Spleen (tissue), 13 donors: ENCODE measurements at places on chromosomes 3 and 15.

- no peak for DNase-seq
- H3K4me3 ChIP-seq = no peak overlapping the region
- H3K27ac ChIP-seq = no peak overlapping the region
Observed at GRCh38 chr3:12024959-12025570, 20.9 kb downstream of the SYN2 start.

GRCh38 chr3:120841264-120841663 lies 66.7 kb upstream of the STXBP5L start:
- no peaks in the 10 kb centered on the region for H3K36me3 ChIP-seq
- H3K4me1 ChIP-seq = no peaks in the 10 kb centered on the region
- no peak overlapping the region for H3K4me3 ChIP-seq

GRCh38 chr3:3744826-3745225 lies 54.4 kb upstream of the LRRN1 start:
- no peak overlapping the region for H3K27ac ChIP-seq
- H3K36me3 ChIP-seq = no peaks in the 10 kb centered on the region
- no peak for DNase-seq
- no peaks in the 10 kb centered on the region for H3K27me3 ChIP-seq
- H3K4me3 ChIP-seq = no peak overlapping the region
- H3K4me1 ChIP-seq = no peaks in the 10 kb centered on the region

DNA sequence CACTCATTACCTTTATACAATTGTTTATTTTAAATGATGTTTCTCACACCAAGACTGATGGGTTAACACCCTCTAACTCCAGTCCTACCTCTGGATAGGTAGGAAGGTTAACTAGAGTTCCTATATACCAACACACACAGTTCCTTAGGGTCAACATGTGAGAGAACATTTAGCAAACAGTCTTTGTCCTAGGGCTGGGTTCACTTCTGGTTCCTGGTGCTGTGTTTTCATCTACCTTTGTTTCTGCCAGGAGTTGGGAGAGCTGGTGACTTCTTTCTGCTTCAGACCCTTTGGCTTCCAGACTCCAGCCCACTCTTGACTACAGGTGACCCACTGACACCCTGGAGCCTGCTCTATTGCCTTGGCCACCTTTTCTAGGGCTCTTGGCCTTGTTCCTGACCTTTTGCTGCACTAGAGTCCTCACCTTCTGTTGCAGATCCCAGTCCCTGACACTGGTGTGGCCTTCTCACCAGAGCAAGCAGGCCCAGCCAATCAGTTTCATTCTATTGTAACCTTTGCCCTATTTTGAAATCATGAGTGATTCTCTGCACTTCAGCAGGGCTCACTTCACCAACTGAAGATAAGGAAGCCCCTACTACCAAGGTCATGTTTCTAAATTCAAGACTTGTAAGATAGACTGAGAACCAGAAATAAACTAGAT lies 50.0 kb upstream of the SECISBP2L start:
- peaks cover 13% of the 10 kb centered on the region for H3K36me3 ChIP-seq
- DNase-seq = no peak
- H3K27ac ChIP-seq = no peak overlapping the region
- no peaks in the 10 kb centered on the region for H3K27me3 ChIP-seq
- no peaks in the 10 kb centered on the region for H3K4me1 ChIP-seq

- no peaks in the 10 kb centered on the region for H3K4me1 ChIP-seq
- peak overlapping the region; percentile 63 for H3K27ac ChIP-seq
- no peaks in the 10 kb centered on the region for H3K27me3 ChIP-seq
- no peaks in the 10 kb centered on the region for H3K36me3 ChIP-seq
Observed at GRCh38 chr3:111801693-111802092, 57.4 kb upstream of the PHLDB2 start.

DNA sequence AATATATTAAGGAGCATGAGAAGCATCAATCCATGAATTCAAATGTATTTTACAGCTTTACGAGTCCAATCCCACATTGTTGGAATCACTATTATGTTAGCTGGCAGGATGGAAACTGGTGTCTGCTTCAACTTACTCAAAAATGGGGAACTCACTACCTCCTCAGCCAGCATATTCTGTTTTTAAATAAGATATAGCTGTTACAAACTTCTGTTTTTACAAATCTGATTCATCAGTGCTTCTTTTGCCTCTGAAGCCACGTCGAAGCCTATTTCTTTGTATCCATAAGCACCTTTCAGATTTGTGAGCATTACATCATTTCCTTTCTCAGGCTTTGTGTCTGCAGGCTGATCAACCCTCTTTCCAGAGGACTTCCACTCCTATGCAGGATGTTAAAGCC lies 105.9 kb downstream of the TPRG1 start:
- H3K4me1 ChIP-seq = peaks cover 7% of the 10 kb centered on the region
- H3K27me3 ChIP-seq = no peaks in the 10 kb centered on the region
- H3K4me3 ChIP-seq = no peak overlapping the region
- DNase-seq = no peak
- H3K27ac ChIP-seq = no peak overlapping the region

GRCh38 chr15:74906067-74906449 lies 593 bp downstream of the FAM219B start:
- H3K27me3 ChIP-seq = no peaks in the 10 kb centered on the region
- peaks cover 61% of the 10 kb centered on the region for H3K4me1 ChIP-seq
- H3K4me3 ChIP-seq = peak overlapping the region; percentile 95
- H3K36me3 ChIP-seq = peaks cover 25% of the 10 kb centered on the region

DNA sequence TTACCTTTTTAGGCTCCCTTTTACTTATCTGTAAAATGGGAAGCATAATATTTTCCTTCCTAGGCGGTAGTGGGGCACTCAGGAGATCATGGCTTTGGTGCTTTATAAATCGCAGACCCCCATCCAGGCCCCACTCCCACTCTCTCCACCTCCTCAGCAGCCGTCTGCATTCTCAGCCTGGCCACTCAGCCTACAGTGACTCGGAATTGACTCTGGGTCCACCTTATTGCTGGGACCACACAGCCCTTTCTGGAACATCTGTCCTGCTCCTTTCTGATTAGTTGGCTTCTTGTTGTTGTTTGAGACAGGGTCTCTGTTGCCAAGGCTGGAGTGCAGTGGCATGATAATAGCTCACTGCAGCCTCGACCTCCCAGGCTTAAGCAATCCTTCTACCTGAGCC lies 76.5 kb downstream of the RPLP1 start:
- H3K4me3 ChIP-seq = no peak overlapping the region
- H3K27ac ChIP-seq = no peak overlapping the region
- no peaks in the 10 kb centered on the region for H3K4me1 ChIP-seq

DNA sequence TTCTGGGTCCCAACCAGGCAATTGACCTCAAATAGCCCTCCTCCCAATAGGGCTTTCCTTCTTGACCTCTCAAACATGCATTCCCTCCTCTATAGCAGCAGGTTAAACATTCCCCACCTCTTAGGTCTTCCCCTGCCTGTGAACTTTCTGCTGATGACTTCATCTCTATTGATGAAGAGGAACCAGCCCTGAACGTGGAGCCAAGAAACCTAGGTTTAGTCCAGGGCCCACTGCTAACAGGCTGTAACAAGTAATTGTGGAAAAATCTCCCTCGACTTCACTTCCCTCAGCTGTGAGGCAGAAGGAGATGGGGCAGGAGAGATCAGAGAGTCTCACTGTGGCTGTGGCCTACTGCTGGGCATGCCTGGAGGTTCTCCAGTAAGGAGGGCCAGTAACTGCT lies 24.7 kb downstream of the ILDR1 start:
- no peak for DNase-seq
- peaks cover 55% of the 10 kb centered on the region for H3K4me1 ChIP-seq
- no peaks in the 10 kb centered on the region for H3K36me3 ChIP-seq
- peak overlapping the region; percentile 75 for H3K27ac ChIP-seq
- no peaks in the 10 kb centered on the region for H3K27me3 ChIP-seq

- DNase-seq = no peak
- H3K27me3 ChIP-seq = no peaks in the 10 kb centered on the region
- H3K4me1 ChIP-seq = no peaks in the 10 kb centered on the region
- H3K27ac ChIP-seq = no peak overlapping the region
- peak overlapping the region; percentile 3 for H3K4me3 ChIP-seq
- H3K36me3 ChIP-seq = no peaks in the 10 kb centered on the region
Observed at GRCh38 chr3:116863822-116864589, 154.4 kb downstream of the TUSC7 start.

DNA sequence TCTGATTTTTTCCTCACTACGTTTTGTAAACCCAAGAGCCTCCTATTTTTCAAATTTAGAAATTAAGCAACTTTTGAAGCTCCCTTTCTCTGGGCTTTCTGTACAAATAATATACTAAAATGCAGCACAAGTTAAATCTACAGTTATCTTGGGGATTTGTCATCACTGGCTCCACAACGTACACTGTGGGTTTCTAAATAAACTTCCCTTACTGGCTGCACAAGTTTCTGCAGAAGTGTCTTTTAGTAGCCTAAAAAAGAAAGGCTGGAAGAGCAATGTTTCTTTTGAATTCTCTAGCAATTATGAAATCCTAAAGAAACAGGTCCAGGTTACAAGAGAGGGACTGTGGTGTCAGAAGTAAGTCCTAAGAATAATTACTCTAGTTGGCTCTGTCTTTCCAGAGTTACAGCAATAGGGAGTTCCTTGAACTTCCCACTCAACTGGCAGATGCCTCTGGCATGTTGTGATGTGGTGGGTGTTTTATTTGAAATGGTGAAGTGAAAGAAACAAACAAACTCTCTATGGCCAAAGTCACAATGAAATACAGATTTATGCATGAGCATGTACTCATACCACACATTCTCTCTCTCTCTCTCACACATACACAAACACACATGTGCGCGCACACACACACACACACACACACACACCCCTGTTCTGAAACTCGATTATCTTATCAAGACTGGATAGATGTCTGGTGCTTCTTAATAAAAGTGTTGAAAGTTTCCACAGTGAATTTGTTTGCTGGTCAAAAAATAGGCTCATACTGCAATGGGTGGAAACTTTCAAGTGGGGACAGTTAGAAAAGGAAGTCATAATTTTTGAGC lies 198.2 kb downstream of the SSR3 start:
- H3K36me3 ChIP-seq = no peaks in the 10 kb centered on the region
- no peaks in the 10 kb centered on the region for H3K27me3 ChIP-seq
- no peak overlapping the region for H3K27ac ChIP-seq
- no peak for DNase-seq
- H3K4me3 ChIP-seq = no peak overlapping the region
- no peaks in the 10 kb centered on the region for H3K4me1 ChIP-seq

DNA sequence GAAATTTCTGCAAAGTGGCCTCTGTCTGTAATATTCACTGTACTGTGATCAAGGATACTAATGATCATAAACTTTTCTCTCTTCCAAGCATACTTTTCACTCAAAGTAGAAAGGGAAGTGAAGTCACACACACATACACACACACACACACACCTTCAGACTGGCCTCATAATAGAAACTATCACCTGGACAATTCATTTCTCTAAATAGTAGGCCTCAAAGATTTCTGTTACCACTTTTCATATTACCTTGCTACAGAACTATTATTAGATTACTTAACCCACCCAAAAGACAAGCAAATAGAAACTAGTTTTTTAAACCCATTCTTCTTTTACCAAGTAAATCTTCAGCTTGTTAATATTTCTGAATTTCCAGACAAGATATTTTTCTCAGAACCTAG lies 12.2 kb downstream of the CPB1 start:
- DNase-seq = no peak
- H3K27me3 ChIP-seq = no peaks in the 10 kb centered on the region
- peak overlapping the region; percentile 47 for H3K27ac ChIP-seq
- H3K4me3 ChIP-seq = no peak overlapping the region
- no peaks in the 10 kb centered on the region for H3K4me1 ChIP-seq
- H3K36me3 ChIP-seq = no peaks in the 10 kb centered on the region

GRCh38 chr15:57896114-57896513 lies 169.4 kb downstream of the ALDH1A2 start:
- no peaks in the 10 kb centered on the region for H3K4me1 ChIP-seq
- no peaks in the 10 kb centered on the region for H3K36me3 ChIP-seq
- H3K27me3 ChIP-seq = no peaks in the 10 kb centered on the region
- no peak overlapping the region for H3K27ac ChIP-seq

DNA sequence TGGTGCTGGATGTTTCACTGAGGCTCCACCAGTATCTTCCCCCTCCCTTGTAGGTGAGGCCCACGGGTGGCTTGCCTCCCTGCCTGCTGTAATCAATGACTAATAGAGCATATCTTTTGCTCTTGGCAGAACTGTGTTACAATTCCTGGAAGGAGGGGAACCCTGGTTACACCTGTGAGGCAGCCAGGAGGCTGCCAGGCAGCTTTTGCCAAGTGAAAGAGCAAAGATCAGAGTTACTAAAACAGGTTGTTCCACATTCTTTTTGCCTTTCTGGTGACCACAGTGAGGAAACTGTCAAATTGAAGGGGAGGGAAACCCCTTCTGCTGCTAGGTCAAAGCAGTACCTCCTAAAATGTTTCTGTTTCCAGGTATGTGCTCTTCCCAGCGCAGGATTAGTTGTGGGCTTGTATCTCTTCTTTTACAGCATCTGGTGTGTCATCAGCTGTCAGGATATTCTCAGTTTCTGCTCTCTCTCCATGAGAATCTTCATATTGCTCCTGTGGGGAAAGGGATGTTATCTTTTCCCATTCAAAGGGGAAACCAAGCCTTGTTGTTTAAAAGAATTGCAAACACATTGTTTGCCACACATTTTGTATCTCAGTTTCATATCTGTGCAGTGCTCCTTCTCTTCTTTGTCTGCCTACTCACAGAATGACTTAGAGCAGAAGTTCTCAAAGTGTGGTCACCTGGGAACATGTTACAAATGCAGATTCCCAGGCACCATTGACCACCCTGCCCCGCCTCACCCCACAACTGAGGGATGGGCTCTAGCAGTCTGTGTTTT lies 137.4 kb upstream of the UMPS start:
- no peaks in the 10 kb centered on the region for H3K36me3 ChIP-seq
- H3K4me3 ChIP-seq = no peak overlapping the region
- no peak overlapping the region for H3K27ac ChIP-seq
- no peaks in the 10 kb centered on the region for H3K27me3 ChIP-seq
- H3K4me1 ChIP-seq = no peaks in the 10 kb centered on the region
- no peak for DNase-seq
